Neural progenitor cell (in vitro differentiated cells): ENCODE measurements at places on chromosomes 7 and 10. TPM values are rescaled to one million over a fixed set of nuclear protein-coding genes. Genes with fewer than 3 reads are reported as not detected.

GPR15LG gene
- not detected in 2 replicates for total RNA-seq

TFPI2 gene
- total RNA-seq: 1.5 and 5.8 TPM in 2 replicates

PIK3CG gene
- not detected in 2 replicates for total RNA-seq

MSMB gene
- total RNA-seq: not detected in 2 replicates

CDK1 gene
- total RNA-seq: 291 and 421 TPM in 2 replicates

PRKRIP1 gene
- 29.1 and 44.5 TPM in 2 replicates for total RNA-seq

PON1 gene
- 1.7 and 1.8 TPM in 2 replicates for total RNA-seq

GNG11 gene
- 0.56 and 0.86 TPM in 2 replicates for total RNA-seq

A1CF gene
- not detected in 2 replicates for total RNA-seq

TSPAN15 gene
- 6.8 and 8.7 TPM in 2 replicates for total RNA-seq

IRF5 gene
- total RNA-seq: 0.22 and 0.28 TPM in 2 replicates

SFTPA1 gene
- not detected in 2 replicates for total RNA-seq

LIPJ gene
- total RNA-seq: 0.06 and 0.39 TPM in 2 replicates

PRF1 gene
- not detected in 2 replicates for total RNA-seq

TMED4 gene
- 95.8 and 222 TPM in 2 replicates for total RNA-seq

CYP3A4 gene
- total RNA-seq: not detected in 2 replicates

NAT16 gene
- total RNA-seq: 0.28 TPM in 1 of 2 replicates, not detected in the other

HMX2 gene
- 0.15 and 0.21 TPM in 2 replicates for total RNA-seq

HOGA1 gene
- 0.17 and 1.2 TPM in 2 replicates for total RNA-seq

PRLHR gene
- not detected in 2 replicates for total RNA-seq

FFAR4 gene
- 0.04 and 0.06 TPM in 2 replicates for total RNA-seq

PTF1A gene
- not detected in 2 replicates for total RNA-seq

HOXA6 gene
- not detected in 2 replicates for total RNA-seq
